ENCODE measurements at places on chromosomes 13 and 19.
A peak's percentile ranks its signal among the peaks of the same experiment; 100 is the strongest.

GRCh38 chr19:18650468-18651041 lies 13.7 kb downstream of the KLHL26 start:
- DNase-seq: no peak

- no peak for DNase-seq
Observed at GRCh38 chr19:3356805-3357204, 9.6 kb upstream of the NFIC start.

DNA sequence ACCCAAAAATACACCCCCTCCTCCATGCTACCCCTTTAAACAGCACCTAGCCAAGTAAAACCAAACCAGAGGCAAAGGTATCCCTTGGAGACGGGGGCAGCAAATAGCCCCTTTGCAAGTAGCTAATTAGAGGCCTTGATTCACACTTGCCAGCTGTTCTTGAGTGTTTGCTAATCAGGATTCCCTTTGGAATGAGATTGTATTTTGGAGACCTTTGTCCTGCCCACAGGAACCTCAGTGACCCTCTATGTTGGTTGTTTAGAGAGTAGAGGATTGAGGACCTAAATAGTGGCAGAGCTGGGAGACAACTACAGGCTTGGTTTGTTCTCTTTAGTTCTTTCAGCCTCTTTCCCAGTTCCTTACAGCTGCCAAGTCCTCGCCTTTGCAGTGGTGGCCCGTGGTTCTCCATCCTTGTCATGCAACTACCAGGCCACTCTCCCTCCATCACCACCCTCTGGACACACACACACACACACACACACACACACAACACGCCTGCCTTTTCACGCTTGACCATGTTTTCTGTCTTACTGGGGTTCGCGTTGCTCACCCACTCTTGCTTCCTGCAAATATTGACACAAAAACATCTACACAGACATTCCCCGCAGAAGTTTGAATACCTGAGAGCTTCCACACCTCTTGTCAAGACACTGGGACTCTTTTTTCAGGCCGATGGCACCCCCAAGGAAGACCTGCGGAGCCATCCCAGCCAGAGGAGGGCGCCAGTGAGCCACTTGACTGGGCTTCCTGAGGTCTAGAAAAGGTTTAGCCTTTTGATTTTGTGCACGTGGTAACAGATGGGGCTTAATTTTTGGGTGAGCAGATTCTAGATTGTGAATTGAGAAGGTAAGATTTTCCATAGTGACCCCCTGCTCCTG lies 80.0 kb upstream of the GPR183 start:
- DNase-seq: peak; percentile 77

DNA sequence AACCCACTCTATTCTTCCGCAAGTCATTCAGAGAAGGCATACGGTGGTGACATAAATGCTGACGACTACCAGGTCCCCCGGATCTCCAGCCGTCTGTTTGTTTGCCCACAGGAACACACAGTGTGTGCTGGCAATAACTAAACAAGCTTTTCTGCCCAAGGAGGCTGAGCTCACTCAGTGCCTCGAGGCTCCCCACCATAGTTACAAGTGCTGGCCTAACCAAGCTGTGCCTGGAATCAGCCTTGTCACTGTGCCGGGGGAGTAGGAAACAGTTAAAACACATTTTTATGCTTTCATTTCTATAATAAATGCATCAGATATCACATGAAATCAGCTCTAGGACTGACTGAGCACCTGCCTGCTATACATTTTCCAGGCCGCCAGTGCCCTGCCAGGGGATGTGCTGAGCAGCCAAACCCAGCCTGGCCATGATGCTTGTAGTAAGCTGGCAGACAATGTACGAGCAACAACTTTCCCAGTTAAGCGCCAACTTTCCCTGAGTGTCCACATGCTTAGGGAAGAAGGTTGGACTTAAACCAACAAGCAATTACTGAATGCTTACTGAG lies 28.1 kb downstream of the BRD4 start:
- DNase-seq: peak; percentile 20

DNA sequence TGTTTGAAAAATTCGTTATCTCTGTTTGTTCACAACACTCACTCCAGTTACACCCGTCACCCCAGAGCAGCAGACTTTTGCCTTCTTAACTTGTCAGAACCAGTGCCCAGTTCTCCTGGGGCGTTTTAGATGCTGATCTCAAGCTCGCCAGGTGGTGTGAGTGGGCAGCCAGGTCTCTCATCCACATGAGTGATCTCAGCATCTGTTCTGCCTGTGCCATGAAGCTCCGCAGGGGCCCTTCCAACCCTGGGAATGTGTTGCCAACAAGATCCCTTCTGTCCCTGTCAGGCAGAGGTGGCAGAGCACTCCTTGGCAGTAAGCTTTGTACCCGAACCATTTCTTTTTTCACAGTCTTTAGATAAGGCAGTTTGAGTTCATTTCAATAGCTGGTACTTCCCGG lies 896.5 kb downstream of the UQCRFS1 start:
- DNase-seq: no peak

DNA sequence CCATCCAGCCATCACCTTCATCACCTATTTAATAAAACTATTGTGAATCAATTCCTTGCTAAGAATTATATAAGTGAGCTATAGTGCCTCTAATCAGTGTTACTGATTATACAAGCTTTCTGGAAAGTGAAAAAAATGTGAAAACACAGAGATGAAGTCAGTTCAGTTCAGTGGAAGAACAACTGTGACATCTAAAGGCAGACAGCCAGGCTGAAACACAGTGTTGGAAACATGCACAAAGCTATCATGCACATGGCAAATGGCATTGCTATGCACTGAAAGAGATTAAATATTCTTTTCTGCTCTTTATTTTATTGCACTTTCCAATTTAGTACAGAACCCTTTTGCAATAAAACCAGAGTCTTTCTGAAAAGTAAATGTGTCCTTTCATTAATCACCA lies 294.0 kb downstream of the RBM26 start:
- DNase-seq: no peak

- no peak for DNase-seq
Observed at GRCh38 chr13:74316547-74316946, 182.3 kb upstream of the KLF12 start.

- DNase-seq: no peak
Observed at GRCh38 chr13:38309397-38309796, 40.3 kb upstream of the UFM1 start.

GRCh38 chr13:80955501-80955900 lies 614.6 kb upstream of the SPRY2 start:
- no peak for DNase-seq

GRCh38 chr19:5329141-5329540 lies 11.5 kb downstream of the PTPRS start:
- no peak for DNase-seq

GRCh38 chr13:76339649-76340048 lies 546.6 kb downstream of the KCTD12 start:
- no peak for DNase-seq

- no peak for DNase-seq
Observed at GRCh38 chr19:647566-648284, 8.0 kb downstream of the FGF22 start.

DNA sequence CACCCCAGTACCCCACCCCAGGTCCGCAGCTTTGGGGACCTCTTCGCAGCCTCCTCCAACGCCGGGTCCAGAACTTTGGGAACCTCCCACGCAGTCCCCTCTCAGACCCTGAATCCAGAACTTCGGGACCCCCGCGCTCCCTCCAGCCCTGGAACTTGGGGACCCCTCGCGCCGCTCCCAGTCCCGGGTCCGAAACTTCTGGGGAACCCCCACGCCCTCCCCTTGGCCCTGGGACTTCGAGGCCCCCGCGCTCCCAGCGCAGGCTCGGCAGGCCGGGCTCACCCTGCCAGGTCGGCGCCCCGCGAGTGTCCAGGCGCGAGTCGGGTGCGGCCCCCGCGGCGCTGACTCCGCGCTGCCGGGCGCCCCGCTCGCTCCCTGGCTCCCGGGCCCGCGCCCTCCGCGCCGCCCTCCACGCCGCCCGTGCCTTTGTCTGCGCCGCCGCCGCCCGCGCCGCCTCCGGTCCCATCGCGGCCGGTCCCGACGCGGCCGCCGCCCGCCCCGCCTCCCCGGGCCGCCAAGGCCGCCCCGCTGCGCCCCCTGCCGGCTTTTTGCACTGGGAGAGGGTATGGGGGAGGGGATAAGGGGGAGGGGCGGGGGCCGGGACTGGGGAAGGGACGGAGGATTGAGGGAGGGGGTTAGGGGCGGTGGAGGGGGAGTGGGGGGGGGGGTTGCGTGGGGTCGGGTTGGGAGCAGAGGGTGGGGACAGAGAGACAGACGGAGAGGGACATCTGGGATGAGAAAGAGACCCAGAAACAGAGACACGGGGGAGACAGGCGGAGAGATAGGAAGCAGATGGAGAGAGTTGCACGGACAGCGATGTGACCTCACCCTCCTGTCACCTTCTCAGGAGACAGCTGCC lies at the start of gene HOMER3:
Gene HOMER3 (minus strand): TSS at position 449 of the 859 bp plus-strand sequence. CDS start 2,235 bp downstream, outside the sequence.
- peak; percentile 71 for DNase-seq

- no peak for DNase-seq
Observed at GRCh38 chr13:44050450-44051063, 170.9 kb downstream of the LACC1 start.

- DNase-seq: no peak
Observed at GRCh38 chr13:84126671-84127171, 244.4 kb upstream of the SLITRK1 start.

DNA sequence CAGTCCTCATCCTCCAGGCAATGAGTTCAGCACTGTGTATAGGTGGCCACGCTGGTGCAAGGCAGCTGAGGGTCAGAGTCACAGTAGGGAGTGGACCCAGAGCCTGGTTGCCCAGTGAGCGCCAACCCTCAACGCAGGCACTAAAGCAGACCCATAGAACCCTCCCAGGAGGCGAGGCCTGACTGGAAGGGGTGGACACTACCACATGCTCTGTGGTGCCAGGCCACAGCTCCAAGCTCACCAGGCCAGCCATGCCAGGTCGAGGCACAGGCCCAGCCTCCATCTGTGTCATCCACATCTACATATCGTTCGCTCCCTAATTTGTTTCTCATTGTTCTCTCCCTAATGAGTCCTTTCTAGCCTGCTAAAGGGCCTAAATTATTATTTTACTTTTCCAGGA lies 165.8 kb upstream of the GPR12 start:
- no peak for DNase-seq

DNA sequence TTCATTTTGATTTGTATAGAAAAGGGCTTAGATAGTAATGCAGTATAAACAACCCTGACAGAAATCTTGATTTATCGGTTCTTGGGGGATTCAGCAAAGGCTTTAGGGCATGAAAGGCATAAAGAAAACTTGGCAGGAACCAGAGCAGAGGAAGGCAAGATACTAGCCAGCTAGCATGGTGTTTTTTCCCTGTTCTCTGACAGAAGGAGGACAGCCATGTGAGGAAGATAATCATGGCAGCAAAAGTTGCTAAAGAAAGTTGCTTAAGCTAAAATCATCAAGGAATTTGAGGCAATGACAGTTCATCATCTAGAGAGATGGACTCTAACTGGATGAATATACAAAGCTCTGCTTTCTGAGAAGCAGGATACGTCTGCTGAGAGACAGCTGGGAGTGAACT lies 294.1 kb downstream of the KCNRG start:
- DNase-seq: no peak

DNA sequence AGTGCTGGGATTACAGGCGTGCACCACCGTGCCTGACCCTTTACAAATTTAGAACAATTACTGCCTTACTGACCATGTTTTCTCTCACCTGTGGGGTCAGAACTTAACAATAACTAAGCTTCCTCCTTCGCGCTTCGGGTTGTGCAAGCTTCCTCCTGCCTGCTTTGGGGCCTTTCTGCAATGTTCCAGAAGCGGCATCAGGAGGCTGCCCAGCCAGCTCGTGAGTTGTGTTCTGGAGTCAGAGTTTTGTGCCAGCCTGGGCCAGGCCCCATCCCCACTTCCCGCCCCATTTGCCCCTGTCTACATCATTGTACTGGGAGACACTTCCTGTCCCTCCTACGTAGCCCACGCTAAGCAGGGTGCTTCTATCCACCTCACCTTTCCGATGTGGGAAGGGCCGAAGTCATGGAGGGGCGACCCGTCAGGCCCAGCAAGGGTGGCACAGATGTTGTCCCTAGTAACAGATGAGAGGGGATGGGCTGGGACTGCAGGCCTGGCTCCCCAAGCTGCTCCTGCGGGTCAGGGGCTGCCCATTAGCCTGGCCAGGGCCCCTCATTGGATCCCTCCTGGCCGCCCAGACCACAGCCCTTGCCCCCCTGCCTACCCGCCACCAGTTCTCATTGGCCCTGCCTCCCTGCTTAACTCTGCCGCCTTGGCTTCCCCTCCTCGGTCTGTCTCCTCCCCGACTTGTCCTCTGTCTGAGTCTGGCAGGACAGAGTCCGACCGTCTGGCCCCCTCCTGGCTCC lies 13.4 kb downstream of the UHRF1 start:
- no peak for DNase-seq

DNA sequence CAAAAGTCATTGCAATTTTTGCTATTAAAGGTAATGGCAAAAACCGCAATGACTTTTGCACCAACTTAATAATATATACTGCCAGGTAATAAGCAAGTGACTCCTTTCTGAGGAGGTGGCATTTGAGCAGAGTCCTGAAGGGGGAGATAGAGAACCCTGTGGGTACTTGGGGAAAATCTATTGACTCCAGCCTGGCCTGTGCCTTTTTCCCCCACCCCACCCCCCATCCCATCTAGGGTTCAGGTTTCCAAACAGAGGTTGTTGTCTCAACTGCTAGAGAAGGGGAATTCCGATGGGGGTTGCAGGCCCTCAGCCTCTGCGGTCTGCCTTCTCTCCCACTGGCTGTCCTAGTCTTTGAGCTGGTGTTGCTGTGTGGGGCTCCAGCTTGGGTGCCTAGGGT lies 11.5 kb downstream of the S1PR2 start:
- DNase-seq: peak; percentile 26

DNA sequence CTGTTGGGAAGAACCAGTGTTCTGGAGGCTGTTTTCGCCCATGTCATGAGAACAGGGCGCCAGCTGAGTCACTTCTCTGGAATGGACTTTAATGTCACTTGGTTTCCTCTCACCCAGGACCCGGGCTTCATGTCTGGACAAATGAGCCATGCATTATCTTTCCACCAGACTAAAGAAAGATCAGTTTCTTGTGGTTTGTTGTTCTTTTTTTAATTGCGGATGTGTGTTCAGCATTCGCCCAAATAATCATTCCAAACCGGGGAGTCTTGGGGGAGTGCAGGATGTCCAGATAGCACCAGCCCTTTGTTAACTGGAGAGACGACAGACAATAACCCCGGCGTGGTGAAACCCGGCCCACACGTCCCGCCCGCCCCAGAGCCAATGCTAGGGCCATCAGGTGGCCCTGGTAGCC lies 102.5 kb downstream of the COL4A2 start:
- DNase-seq: no peak

All from activated T-helper 9 cell treated with anti-CD3 and anti-CD28 coated beads, Interleukin-2, amount 50 U/mL, for 16 hours (primary cell).